Activated CD4-positive, CD25-positive, alpha-beta regulatory T cell (primary cell): ENCODE measurements at places on chromosomes 11 and 22.
A peak's percentile ranks its signal among the peaks of the same experiment; 100 is the strongest.

DNA sequence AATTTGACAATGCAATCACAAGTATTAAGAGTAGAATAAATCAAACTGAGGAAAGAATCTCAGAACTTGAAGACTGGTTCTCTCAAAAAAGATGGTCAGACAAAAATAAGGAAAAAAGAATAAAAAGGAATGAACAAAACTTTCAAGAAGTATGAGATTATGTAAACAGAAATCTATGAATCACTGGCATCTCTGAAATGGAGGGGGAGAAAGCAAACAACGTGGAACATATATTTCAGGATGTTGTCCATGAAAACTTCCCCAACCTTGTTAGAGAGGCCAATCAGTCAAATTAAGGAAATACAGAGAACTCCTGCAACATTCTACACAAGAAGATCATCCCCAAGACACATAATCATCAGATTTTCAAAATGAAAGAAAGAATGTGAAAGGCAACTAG lies 235.7 kb downstream of the SBF2 start:
- no peak for DNase-seq

DNA sequence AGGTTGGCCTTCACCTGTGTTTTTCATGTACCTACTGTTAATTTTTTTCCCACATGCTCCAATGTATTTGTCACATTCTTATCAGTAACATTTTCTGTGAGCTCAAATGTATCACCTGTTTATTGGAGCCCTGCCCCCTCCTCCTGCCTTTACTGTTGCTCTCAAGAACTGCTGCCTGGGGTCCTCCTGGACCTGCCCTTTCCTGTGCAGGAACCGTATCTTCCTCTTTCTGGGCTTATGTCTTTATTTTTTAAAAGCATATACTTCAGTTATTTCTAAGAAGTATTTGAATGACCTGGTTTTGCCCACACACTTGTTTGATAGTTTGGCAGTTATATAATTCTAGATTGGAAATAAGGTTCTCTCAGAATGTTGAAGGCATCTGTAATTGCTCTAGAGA lies 5.9 kb downstream of the FAM118B start:
- no peak for DNase-seq

- no peak for DNase-seq
Observed at GRCh38 chr22:46934746-46935491, 172.5 kb downstream of the TBC1D22A start.

GRCh38 chr11:123302751-123303195 lies 107.7 kb upstream of the CLMP start:
- no peak for DNase-seq

DNA sequence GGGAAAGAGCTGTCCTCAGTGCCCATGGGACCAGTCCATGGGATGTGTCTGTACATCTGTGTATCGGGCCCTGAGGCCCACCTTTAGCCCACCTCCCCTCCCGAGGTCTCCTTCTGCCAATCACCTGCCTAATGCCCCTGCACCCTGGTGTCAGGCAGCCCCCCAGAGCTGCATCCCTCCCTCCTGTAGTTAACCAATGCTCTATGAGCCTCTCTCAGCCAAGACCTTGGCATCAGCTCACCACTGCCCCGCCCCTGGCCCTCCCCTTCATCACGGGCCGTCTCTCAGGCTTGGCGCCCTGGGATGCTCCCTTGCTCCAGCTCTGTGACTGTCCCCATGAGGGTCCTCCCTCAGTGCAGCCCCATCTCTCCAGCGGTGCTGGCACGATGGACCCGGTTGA lies 18.5 kb downstream of the MGAT3 start:
- DNase-seq = no peak

GRCh38 chr11:93547028-93547427 lies 3.8 kb upstream of the SMCO4 start:
- no peak for DNase-seq

- no peak for DNase-seq
Observed at GRCh38 chr11:126115816-126116331, 53.2 kb upstream of the CDON start.

DNA sequence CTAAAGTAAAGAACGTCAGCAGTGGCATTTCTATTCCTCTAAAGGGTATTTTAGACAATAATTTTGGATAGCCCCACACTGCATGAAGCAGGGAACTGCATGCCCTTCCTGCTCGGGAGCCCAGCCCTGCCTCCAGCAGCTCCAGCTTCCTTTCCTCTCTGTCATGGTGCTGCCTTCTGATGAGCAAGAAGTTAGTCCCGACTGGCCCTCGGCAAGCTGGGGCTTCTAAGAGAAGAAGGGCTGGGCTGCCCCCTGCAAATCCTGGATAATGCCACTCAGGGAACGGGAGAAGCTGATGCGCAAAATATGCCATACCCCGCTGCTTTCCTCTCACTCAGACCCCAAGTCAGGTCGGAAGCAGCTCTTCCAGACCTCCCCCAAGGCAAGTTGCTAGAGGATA lies 296.4 kb downstream of the ETS1 start:
- no peak for DNase-seq

DNA sequence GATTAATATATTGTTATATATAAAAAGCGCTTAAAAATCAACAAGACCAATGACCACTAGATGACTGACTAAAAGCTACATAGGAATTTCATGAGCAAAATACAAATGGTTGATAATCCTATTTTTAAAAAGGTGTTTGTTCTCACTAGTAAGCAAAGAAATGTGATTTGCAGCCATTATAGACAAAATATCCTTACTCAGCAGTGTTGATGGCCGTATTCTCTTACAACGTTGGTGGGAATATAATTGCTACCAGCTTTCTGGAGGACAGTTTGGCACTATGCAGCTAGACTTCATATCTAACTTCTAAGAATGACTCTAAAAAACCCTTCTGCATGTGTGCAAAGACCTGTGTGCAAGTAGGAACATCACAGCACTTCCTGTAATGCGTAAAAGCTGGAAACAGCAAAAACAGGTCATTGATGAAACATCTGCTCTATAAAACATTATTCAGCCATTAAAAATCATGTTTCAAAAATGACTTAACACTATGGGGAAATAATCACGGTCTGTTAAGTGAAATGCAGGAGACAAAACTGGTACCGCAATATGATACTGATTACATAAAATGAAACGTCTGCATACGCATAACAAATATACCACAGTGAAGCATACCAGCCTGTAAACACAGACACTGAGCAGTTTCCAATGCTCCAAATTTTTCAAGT lies 70.1 kb upstream of the LINC01488 start:
- no peak for DNase-seq

- DNase-seq = no peak
Observed at GRCh38 chr11:81888391-81888790, 845.3 kb downstream of the FAM181B start.

DNA sequence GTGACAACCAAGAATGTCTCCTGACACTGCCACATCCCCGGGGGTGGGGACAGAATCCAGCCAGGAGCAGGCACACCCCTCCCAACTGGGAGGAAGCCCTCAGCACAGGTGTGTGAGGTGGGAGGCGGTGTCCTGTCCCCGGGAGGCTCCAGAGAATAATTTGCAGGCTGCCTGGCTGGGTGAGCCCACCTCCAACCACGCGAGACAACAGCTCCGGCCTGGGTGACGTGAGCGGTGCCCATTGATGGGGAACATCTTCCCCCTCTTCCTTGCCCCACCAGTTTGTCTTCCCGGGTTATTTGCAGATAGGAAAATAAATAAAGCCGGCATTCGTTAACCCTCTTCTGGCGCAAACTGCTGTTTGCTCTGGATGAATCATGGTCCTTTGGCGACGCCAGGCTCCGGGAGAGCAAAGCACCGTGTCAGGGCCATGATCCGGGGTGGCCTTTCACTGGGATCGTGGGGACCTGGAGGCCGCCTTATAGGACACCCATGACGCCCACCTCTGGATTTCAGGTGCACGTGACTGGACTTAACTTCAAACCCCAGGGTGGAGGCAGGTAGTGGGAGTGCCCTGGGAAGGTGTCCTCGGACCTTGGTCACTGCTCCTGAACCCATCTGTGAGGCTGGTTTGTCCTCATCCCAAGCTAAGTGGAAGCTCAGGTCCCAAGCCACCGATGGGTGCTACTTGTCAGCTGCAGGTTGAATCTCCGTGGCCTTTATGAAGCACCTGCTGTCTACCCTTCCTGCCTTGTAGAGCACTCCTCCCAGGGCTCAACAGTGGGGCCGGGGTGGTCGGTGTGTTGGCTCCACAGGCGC lies 13.9 kb downstream of the CCND1 start:
- DNase-seq = no peak

DNA sequence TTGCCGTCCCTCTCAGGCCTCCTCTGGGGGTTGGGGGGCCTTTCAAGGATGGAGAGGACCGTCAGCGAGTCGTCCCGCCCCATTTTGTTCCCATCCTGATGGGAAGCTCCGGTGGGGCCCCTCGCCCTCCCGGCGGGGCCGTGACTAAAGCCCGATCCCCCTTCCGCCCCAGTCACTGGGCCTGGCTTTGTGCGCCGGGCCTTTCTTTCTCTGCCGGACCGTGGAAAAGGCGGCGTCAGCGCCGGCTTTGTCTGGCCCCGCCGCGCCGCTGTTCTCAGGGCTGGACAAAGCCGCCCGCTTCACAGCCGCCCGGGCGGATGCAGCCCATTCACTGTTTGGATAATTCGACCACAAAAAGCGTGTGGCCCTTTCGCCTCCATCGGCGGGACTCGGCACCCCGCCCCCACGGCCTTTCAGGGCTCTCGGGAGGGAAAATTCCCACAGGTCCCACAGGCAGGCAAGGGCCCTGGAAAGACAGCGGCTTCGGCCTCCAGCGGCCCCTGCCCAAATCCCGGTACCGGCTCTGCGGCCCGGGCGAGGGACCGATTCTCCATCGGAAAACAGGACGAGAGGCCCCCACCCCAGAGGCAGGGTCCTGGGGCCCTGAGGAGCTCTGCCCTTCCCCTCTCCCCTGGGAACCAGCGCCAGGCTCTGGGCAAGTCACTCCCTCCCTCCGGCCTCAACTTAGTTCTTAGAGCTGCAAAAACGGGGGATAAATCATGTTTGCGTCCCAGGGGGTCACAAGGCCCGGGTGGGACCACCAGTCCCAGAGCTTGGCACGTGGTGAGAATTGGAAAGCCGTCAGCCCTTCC lies 87.2 kb downstream of the WNT7B start:
- DNase-seq = no peak

- DNase-seq = peak; percentile 57
Observed at GRCh38 chr22:17785185-17786184, 11.2 kb upstream of the BID start.

GRCh38 chr11:82927264-82927880 lies 25.8 kb downstream of the DDIAS start:
- peak; percentile 8 for DNase-seq

DNA sequence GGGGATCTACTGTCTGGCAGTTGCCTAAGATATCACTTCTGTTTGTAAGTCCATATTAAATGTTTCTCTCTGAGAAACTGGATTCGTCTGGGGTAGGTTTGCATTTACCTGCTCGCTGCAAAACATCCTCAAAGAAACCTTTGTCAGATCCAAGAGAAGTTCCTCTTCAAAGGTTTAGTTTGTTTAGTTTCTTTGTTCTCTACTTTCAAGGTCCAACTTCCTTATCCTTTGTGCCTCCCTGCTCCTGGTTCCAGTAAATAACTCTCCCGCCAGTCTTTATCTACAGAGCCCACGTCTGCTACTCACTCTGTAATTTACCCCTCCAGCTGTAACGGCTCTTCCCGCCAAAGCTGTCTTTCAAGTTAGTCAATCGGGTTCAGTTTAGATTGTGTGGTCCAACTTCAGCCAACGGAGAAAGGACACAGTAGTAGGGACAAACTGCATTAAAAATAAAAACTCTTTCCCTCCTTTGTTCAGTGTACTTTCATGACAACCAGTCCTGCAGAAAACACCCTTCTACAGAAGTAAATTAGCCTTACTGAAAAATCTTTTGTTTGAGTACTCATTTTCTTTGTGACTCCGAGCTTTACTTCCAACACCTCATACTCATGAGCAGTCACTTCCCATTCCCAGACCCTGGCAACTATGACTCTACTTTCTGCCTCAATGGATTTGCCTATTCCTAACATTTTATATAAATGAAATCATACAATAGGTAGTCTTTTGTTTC lies 41.0 kb downstream of the TMPRSS5 start:
- no peak for DNase-seq

- DNase-seq = peak; percentile 84
Observed at GRCh38 chr11:65900125-65900898, at the start of gene FOSL1. TSS of gene FOSL1 (minus strand) at chr11:65900388. CDS start at chr11:65900339, 49 bp downstream.

DNA sequence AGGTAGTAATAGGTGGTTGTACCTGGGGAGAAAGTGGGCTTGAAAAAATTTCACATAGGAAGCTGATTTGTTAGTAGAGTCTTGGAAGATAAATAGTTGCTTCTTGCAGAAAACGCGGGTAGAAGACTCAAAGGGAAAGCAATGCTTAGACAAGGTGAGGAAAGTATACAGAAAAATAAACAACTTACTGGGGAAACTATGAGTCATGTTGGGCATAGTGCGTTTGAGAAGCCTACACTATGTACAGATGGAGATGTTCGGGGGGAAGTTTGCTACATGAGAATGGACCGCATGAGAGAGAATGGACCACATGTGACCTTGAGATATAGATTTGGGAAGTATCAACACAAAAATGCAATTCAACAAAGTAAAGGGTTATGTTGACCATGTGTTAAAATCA lies 86.7 kb upstream of the DDI1 start:
- DNase-seq = no peak

GRCh38 chr11:118621071-118621783 lies 13.8 kb downstream of the PHLDB1 start:
- no peak for DNase-seq

- no peak for DNase-seq
Observed at GRCh38 chr11:23947883-23948282, 549.0 kb upstream of the LUZP2 start.

GRCh38 chr22:36467946-36468345 lies 13.5 kb downstream of the TXN2 start:
- no peak for DNase-seq

GRCh38 chr22:35517207-35517606 lies 23.4 kb upstream of the RASD2 start:
- no peak for DNase-seq

- no peak for DNase-seq
Observed at GRCh38 chr22:39962071-39962470, 1.9 kb downstream of the TMA7B start.

GRCh38 chr22:29074276-29074772 lies 1.5 kb downstream of the KREMEN1 start:
- DNase-seq = no peak

DNA sequence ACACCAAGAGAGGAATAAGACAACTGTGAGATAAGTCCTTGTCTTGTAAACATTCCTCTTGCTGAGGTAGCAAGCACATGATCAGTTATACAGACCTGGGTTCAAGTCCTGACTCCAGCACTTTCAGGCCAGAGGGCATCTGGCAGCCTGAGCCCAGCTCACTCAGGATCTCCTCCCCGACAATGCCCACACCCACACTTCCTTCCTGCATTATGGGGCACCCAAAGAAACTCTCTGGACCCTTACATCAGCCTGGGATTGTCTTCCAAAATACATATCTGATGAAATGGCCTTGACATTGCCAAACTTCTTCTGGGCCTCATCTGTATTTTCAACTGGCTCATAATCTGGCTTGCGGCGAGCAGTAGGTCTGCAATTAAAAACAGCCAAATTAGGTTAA lies 48.6 kb downstream of the ARFGAP3 start:
- no peak for DNase-seq
